ENCODE measurements at places on chromosomes 1 and 21. TPM values are rescaled to one million over a fixed set of nuclear protein-coding genes. Genes with fewer than 3 reads are reported as not detected.
A peak's percentile ranks its signal among the peaks of the same experiment; 100 is the strongest.

Gene GJA5
- not detected for total RNA-seq

Gene THEM5
- total RNA-seq = not detected

Gene ZSCAN20
- 8.5 TPM for total RNA-seq

Gene SPRR2A
- not detected for total RNA-seq

Gene L1TD1
- not detected for total RNA-seq

Gene MAP3K6
- total RNA-seq = 16.6 TPM

Gene MCOLN2
- 1.4 TPM for total RNA-seq

Gene PGLYRP3
- total RNA-seq = not detected

DNA sequence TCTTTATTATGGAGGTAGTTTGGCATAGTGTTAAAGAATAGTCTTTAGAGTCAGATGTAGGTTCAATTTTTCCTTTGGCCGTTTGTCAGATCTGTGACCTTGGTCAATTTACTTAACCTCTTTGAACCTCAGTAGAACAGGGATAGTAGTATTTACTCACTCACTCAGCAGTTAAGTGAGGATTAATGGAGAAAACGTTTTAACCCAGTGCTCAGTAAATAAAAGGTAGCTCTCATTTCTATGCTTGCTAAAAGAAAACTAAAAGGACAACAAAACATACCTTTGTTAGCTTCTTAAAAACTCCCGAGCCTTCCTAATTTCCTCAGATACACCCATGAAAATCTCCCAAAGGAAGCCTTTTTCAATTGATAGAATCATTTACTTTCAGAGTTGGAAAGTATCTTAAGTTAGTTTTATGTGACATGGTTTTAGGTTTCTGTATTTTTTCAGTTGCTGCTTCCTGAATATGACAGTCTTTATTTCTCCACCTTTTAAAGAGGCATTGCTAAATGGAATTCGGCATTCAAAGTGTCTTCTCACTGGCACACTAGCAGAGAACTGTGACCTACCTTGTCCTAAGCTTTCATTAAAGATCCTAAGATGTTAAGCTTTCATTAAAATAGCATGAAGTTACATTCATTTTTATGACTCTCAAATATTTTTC lies 7.8 kb downstream of the ABCD3 start:
- H3K4me3 ChIP-seq = no peak overlapping the region
- H3K27ac ChIP-seq = no peak overlapping the region
- H3K4me1 ChIP-seq = peaks cover 10% of the 10 kb centered on the region
- no peak for DNase-seq

- no peaks in the 10 kb centered on the region for H3K4me1 ChIP-seq
- no peak overlapping the region for H3K4me3 ChIP-seq
- DNase-seq = no peak
- no peaks in the 10 kb centered on the region for H3K27me3 ChIP-seq
- peaks cover 41% of the 10 kb centered on the region for H3K36me3 ChIP-seq
- no peak overlapping the region for H3K27ac ChIP-seq
Measured at GRCh38 chr1:208100906-208101305, 143.3 kb downstream of the PLXNA2 start.

DNA sequence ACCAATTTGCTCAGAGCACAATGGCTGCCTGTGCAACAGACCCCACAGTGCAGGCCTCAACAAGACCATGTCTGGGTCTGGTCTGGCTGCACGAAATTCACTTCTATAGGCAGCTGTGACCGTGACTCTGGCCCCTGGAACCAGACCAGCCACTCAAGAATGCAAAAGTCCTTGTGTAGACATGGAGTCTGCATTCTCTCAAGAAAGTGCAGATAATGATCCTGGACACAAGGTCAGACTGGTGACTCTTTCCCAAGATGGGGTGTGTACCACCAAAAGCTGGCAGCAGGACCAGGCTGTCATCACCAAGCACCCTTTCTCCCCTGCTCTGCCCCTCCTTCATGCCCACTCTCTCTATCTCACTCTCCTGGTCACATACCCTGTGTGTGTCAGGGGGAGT lies 7.1 kb upstream of the METTL25B start:
- no peak overlapping the region for H3K4me3 ChIP-seq
- H3K36me3 ChIP-seq = peaks cover 62% of the 10 kb centered on the region
- no peak overlapping the region for H3K27ac ChIP-seq
- no peaks in the 10 kb centered on the region for H3K27me3 ChIP-seq
- DNase-seq = no peak
- peaks cover 11% of the 10 kb centered on the region for H3K4me1 ChIP-seq

- DNase-seq = no peak
Measured at GRCh38 chr1:59643526-59643925, 171.2 kb upstream of the HOOK1 start.

DNA sequence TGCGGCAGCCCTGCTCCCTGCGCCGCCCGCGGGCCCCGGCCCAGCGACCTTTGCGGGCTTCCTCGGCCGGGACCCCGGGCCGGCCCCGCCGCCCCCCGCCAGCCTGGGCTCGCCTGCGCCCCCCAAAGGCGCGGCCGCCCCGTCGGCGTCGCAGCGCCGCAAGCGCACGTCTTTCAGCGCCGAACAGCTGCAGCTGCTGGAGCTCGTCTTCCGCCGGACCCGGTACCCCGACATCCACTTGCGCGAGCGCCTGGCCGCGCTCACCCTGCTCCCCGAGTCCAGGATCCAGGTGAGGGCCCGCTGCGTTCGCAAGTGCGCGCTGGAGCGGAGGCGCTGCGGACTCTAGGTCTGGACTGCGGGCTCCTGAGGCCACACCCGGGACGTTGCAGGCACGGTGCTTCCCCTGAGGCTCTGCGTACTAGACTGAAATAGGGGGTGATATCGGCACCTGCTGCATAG lies 351 bp downstream of the MIXL1 start:
- H3K4me1 ChIP-seq = peaks cover 7% of the 10 kb centered on the region
- no peaks in the 10 kb centered on the region for H3K36me3 ChIP-seq
- no peak for DNase-seq
- peak overlapping the region; percentile 17 for H3K4me3 ChIP-seq

GRCh38 chr1:32972814-32973428 lies 8.3 kb upstream of the RNF19B start:
- peaks cover 10% of the 10 kb centered on the region for H3K4me1 ChIP-seq
- no peak overlapping the region for H3K27ac ChIP-seq
- peaks cover 16% of the 10 kb centered on the region for H3K27me3 ChIP-seq

DNA sequence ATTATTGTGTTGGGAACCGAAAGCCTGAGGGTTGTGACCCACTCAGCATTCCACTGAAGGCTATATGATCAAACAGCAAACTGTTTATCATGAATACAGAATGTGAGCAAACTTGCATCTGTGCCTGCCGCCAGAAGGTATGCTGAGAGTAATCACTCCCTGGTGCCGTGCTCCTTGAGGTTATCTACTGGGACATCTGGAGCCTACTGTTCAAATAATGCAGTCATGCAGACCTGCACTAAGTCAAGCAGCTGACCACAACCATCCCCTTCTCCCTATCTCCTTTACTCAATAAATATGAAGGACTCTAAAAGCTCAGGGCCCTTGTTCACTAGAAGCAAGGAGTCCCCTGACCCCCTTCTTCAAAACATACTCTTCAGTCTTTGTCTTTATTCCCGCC lies 13.5 kb downstream of the GSTM5 start:
- H3K36me3 ChIP-seq = no peaks in the 10 kb centered on the region
- DNase-seq = no peak
- no peaks in the 10 kb centered on the region for H3K27me3 ChIP-seq

- H3K4me3 ChIP-seq = no peak overlapping the region
- no peaks in the 10 kb centered on the region for H3K36me3 ChIP-seq
- H3K4me1 ChIP-seq = no peaks in the 10 kb centered on the region
- DNase-seq = no peak
- H3K27ac ChIP-seq = no peak overlapping the region
Measured at GRCh38 chr21:35111321-35111930, 62.3 kb upstream of the RUNX1 start.

- no peaks in the 10 kb centered on the region for H3K36me3 ChIP-seq
- H3K27me3 ChIP-seq = peaks cover 7% of the 10 kb centered on the region
- DNase-seq = no peak
- peaks cover 6% of the 10 kb centered on the region for H3K4me1 ChIP-seq
- H3K4me3 ChIP-seq = no peak overlapping the region
Measured at GRCh38 chr1:108664481-108664880, 3.6 kb upstream of the HENMT1 start.

DNA sequence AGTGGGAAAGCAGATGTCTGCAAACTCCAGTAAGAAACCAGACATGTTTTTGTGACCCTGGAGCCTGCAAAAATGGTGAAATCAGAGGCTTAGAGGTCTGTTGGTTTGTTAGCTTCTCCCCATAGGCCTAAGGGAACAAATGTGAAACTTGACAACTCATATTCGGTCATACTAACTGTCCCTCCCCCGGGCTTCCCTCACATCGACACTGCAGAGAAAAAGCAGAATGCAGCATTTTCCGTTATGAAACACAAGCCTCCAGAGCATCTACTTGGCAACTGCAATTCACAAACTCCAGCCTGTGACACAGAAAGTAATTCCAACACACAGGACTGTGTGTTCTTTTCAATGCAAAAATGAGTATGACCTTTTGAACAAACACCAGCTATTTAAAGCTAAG lies 3.7 kb downstream of the KCNA2 start:
- no peak overlapping the region for H3K4me3 ChIP-seq
- DNase-seq = no peak
- peaks cover 54% of the 10 kb centered on the region for H3K27me3 ChIP-seq
- no peaks in the 10 kb centered on the region for H3K4me1 ChIP-seq
- H3K27ac ChIP-seq = no peak overlapping the region
- no peaks in the 10 kb centered on the region for H3K36me3 ChIP-seq

GRCh38 chr1:149945206-149945605 lies 8.5 kb upstream of the MTMR11 start:
- no peak overlapping the region for H3K4me3 ChIP-seq
- no peaks in the 10 kb centered on the region for H3K4me1 ChIP-seq
- no peak overlapping the region for H3K27ac ChIP-seq
- H3K27me3 ChIP-seq = no peaks in the 10 kb centered on the region
- no peak for DNase-seq

- H3K4me1 ChIP-seq = no peaks in the 10 kb centered on the region
- no peak for DNase-seq
- no peak overlapping the region for H3K27ac ChIP-seq
- H3K27me3 ChIP-seq = no peaks in the 10 kb centered on the region
Measured at GRCh38 chr1:119150150-119150549, 9.7 kb upstream of the WARS2 start.

DNA sequence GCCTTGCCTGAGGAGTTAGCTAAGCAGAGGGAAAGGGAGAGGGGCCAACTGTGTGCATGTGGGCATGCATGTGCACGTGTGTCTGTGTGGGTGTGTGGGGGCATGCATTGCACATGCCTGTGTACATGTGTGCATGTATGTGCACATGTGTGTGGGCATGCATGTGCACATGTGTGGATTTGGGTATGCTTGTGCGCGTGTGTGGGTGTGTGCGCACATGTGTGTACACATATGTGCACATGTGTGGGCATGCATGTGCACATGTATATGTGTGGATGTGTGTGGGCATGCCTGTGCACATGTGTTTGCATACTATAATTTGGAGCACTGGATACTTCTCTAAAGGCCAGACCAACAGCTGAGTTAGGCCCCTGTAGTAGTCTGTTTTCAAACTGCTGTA lies 350.0 kb downstream of the PRDM2 start:
- no peaks in the 10 kb centered on the region for H3K36me3 ChIP-seq
- no peak overlapping the region for H3K4me3 ChIP-seq
- no peaks in the 10 kb centered on the region for H3K27me3 ChIP-seq
- DNase-seq = no peak
- no peaks in the 10 kb centered on the region for H3K4me1 ChIP-seq

GRCh38 chr1:118783095-118783758 lies 204.9 kb downstream of the TBX15 start:
- DNase-seq = no peak
- H3K4me3 ChIP-seq = no peak overlapping the region
- no peaks in the 10 kb centered on the region for H3K27me3 ChIP-seq
- no peaks in the 10 kb centered on the region for H3K36me3 ChIP-seq

Measured in SJSA1 (cell line).